GOT3 (cell line): ENCODE measurements at places on chromosomes 12 and 14.

GRCh38 chr12:117695956-117696355 lies 272.8 kb downstream of the KSR2 start:
- DNase-seq, result no peak

DNA sequence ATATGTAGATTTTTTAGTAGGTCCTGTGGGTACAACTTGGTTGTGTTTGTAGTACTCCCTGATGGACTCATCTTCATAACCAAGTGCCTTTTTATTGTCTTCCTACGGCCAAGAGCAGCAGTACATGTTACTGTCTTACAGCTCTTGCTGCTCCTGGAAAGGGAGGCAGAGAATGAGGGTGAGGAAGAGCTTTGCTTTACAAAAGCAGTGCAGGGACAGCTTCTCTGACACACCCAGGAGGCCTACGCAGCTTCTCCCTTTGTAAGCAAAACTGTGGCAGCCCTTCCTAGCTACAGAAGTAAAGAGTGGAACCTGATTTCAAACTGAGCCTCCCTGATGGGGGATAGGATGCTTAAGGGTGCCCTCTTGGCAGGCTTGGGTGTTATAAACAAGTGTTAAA lies 18.6 kb downstream of the MYRFL start:
- no peak for DNase-seq

- no peak for DNase-seq
These were observed 173.2 kb upstream of the EEA1 start for GRCh38 chr12:93102312-93102711.

DNA sequence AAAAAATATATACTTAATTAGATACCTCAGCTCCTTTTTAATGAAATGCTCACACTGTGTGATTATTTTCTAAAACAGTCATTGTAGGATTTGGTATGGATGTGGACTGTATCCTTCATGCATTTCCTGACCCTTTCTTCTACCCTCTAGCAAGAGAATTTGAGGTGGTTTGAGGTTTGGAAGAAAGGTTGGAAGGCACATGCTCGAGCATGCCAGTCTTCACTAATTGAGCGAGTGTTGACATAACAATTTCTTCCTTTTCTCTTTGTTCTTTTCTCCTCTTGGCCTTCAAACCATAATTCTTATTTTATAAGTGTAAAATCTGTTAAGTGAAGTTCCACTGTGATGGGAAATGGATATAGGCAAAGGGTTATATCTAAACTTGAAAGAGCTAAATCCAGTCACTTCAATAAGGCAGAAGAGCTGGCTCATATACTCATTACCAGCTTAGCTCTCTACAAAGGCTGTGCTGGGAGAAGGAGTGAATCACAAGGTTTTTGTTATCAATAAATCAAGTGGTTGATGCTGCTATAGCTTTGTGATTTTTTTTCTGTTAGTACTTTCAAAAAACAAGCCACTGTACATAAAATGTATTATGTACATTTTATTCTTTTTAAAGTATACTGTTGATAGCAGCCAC lies 16.2 kb upstream of the PTHLH start:
- no peak for DNase-seq

DNA sequence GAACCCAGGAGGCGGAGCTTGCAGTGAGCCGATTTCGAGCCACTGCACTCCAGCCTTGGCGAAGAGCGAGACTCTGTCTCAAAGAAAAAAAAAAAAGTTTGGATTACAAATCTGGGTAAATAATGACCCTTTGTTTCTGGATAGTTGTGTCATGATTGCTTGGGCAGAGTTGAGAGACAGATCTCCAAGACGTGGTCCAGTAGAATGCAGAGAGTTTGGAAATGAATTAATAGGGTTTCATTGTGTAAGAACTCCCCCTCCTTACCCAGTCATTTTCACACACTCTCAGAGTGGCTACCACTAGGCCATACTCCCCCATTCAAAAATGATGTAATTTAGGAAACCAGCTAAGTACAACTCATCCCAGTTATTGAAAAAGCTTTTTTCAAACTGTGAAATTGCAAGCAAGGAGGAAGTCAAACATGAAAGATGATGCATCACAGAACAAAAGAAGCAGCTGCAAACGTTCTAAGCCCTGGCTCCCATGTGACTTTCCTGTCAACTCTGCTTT lies 1331.9 kb downstream of the AACS start:
- no peak for DNase-seq

GRCh38 chr14:33839193-33840076 lies 111.4 kb downstream of the EGLN3 start:
- no peak for DNase-seq

DNA sequence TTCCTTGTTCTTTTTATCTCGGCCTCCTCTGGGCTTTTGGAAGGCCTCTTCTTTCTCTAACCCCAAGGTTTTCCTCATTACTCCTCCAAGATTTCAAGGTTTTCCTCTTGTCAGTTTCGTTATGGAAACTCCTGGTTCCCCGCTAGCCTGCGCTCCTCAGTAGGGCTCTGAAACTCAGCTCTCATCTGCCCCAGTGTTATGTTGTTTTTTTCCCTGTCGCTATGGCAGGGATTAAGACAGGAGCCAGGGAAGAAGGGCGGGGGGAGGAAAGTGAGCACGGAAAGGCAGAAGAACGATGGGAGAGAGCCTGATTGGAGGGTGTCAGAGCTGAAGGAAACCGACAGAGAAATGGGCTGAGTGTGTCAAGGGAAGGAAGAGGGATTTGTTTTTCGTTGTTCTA lies 26.5 kb upstream of the JDP2 start:
- no peak for DNase-seq
